Cardiac ventricle fibroblast (primary cell): ENCODE measurements at places on chromosomes 6 and 20. TPM values are rescaled to one million over a fixed set of nuclear protein-coding genes. Genes with fewer than 3 reads are reported as not detected.

DZANK1 gene
- total RNA-seq = 0.19 and 1.8 TPM in 2 replicates

PPP1R16B gene
- 0.31 and 0.44 TPM in 2 replicates for total RNA-seq

PBOV1 gene
- total RNA-seq = not detected in 2 replicates

SCUBE3 gene
- 2.1 and 2.9 TPM in 2 replicates for total RNA-seq

WFDC5 gene
- total RNA-seq = not detected in 2 replicates

ARMH2 gene
- not detected in 2 replicates for total RNA-seq

PLN gene
- total RNA-seq = not detected in 2 replicates

PTCRA gene
- not detected in 2 replicates for total RNA-seq

LY6G6C gene
- not detected in 2 replicates for total RNA-seq

UTRN gene
- total RNA-seq = 27.2 and 54.8 TPM in 2 replicates

ID1 gene
- total RNA-seq = 277 and 305 TPM in 2 replicates

VSTM2L gene
- 0.44 and 1.9 TPM in 2 replicates for total RNA-seq

ADGRB3 gene
- 5.0 and 6.4 TPM in 2 replicates for total RNA-seq

LRRC73 gene
- total RNA-seq = 0.15 and 0.44 TPM in 2 replicates

SAMD3 gene
- total RNA-seq = 0.78 TPM in 1 of 2 replicates, not detected in the other

TNFRSF21 gene
- total RNA-seq = 118 and 121 TPM in 2 replicates

MAFB gene
- 24.9 and 30.5 TPM in 2 replicates for total RNA-seq

ZNF831 gene
- not detected in 2 replicates for total RNA-seq

GRM1 gene
- not detected in 2 replicates for total RNA-seq

ADGB gene
- not detected in 2 replicates for total RNA-seq

KAT14 gene
- 8.3 and 10.0 TPM in 2 replicates for total RNA-seq

HNF4A gene
- not detected in 2 replicates for total RNA-seq

SDCBP2 gene
- total RNA-seq = 2.6 and 4.7 TPM in 2 replicates

ADGRF5 gene
- 3.8 and 5.1 TPM in 2 replicates for total RNA-seq

CST4 gene
- total RNA-seq = not detected in 2 replicates

PRSS16 gene
- not detected in 2 replicates for total RNA-seq

HLA-F gene
- total RNA-seq = 8.6 and 13.2 TPM in 2 replicates

GFRA4 gene
- total RNA-seq = not detected in 2 replicates

IL20RA gene
- total RNA-seq = 0.12 and 0.54 TPM in 2 replicates

MAP1LC3A gene
- 67.1 and 108 TPM in 2 replicates for total RNA-seq

BPI gene
- not detected in 2 replicates for total RNA-seq

EEF1E1 gene
- 17.1 and 17.9 TPM in 2 replicates for total RNA-seq

SLC22A7 gene
- total RNA-seq = not detected in 2 replicates

ZBTB46 gene
- total RNA-seq = 3.0 and 6.2 TPM in 2 replicates

MLIP gene
- under 0.01 TPM in 1 of 2 replicates, not detected in the other for total RNA-seq

CDH26 gene
- 0.24 and 0.31 TPM in 2 replicates for total RNA-seq

MCHR2 gene
- not detected in 2 replicates for total RNA-seq

SFTA2 gene
- total RNA-seq = not detected in 2 replicates

SIRPA gene
- 21.2 and 21.4 TPM in 2 replicates for total RNA-seq

MTFR2 gene
- 0.88 and 1.5 TPM in 2 replicates for total RNA-seq

TRMT6 gene
- 6.9 and 10.3 TPM in 2 replicates for total RNA-seq

FRK gene
- total RNA-seq = 1.4 and 1.8 TPM in 2 replicates

TRAM2 gene
- 125 and 132 TPM in 2 replicates for total RNA-seq

LY6G6D gene
- total RNA-seq = not detected in 2 replicates
